ENCODE measurements at places on chromosomes 2 and 18.

DNA sequence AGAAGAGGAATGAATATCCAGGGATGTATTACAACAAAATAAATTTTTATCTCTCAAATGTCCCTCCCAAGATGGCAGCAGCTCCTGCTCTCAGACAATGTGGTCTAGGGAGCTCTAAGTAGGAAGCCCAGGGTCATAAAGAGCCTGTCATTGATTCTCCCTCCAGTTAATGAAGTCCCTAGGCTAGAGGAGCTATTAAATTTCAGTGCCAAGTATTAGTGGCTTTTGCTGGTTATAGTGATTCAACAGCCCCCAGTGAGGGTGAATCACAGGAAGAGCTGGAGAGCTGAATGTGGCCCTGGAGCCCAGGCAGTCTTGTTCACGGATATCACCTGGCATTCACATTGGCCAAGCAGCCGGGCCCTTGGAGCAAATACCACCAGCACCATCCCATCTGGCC is 109.8 kb upstream of the YPEL5 start:
- no peak for DNase-seq

DNA sequence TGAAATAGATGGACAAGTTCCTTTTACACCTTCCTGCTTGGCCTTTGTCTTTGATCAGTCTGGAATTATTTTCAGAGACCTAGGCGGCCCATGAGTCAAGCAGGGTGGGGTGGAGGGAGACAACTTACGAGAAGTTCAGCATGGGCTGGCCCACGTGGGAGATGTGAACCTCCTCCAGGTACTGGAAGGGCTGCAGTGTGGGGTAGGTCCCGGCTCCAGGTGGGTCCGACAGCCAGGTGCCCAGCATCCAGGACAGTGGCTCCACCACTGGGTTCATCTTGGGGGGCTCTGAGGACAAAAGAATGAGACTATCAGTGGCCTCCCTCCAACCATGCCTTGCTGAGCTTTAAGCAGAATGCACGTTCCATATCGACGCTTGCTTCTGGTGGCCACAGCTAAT is 30.8 kb downstream of the THAP4 start:
- DNase-seq: no peak

DNA sequence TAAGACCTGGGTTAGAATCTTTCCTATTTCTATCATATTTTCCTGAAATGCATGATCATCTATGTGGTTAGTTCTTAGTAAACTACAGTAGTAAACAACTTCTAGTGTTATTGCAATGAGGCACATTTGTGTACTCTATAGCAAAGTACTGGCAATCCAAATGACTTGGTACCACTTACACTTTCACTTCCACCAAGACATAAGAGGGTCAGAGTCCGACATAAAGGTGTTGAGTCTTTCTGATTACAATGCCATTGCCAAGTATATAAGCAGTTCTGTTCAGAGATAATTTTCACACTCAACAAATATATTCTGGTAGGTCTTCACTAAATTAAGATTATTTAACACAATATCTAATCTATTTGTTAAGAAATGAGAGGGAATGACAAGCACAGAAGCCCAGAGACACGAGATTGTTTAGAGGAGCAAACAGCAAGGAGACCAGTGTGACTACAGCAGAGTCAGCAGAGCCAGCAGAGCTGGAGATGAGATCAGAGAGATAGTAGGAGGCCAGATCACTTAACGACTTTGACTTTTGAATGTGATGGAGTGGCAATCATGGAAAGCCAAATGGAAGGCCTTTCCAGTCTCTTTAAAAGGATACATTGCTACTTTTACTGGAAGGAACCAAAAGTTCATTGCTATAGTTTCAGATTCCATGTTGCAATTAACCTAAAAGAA is 27.5 kb downstream of the SOS1 start:
- DNase-seq: no peak

DNA sequence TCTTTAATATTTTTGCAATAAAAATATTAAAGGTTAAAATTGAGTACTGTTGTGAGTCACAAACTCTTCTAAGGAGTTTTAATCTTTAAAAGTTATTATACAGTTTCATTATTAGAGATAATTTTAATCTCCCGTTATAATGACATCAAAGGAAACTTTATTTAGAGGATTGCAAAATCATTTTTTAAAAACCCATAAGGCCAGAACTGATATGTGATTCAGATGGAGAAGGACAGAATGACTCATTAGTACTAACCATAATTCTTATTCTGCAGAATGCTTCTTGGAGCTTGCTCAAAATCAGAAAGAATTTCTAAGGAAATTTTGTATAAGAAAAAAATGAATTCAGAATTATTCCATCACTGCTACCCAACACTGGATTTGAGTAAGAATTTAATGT is 12.5 kb upstream of the HNRNPLL start:
- DNase-seq: no peak

- DNase-seq: no peak
These were observed 18.6 kb downstream of the ARL4C start for GRCh38 chr2:234478121-234478858.

DNA sequence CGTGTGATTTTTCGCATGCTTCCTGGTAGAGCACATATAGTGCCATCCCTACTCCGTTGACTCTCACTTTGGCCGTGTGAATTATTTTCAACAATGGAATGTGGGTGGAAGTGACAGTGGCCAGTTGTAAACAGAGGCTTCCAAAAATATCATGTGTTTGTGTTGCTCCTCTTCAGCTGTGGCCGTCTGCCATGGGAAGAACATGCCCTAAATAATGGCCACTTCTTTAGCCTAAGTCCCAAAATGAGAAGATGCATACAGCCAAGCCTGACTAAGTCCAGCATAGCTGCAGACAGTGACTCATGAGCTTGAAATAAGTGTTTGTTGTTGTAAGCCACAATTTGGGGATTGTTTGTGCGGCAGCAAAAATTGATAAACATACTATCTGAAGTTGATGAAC is 8.9 kb upstream of the GALNT1 start:
- DNase-seq: no peak

- no peak for DNase-seq
These were observed 840.9 kb downstream of the GALR1 start for GRCh38 chr18:78090584-78090983.

DNA sequence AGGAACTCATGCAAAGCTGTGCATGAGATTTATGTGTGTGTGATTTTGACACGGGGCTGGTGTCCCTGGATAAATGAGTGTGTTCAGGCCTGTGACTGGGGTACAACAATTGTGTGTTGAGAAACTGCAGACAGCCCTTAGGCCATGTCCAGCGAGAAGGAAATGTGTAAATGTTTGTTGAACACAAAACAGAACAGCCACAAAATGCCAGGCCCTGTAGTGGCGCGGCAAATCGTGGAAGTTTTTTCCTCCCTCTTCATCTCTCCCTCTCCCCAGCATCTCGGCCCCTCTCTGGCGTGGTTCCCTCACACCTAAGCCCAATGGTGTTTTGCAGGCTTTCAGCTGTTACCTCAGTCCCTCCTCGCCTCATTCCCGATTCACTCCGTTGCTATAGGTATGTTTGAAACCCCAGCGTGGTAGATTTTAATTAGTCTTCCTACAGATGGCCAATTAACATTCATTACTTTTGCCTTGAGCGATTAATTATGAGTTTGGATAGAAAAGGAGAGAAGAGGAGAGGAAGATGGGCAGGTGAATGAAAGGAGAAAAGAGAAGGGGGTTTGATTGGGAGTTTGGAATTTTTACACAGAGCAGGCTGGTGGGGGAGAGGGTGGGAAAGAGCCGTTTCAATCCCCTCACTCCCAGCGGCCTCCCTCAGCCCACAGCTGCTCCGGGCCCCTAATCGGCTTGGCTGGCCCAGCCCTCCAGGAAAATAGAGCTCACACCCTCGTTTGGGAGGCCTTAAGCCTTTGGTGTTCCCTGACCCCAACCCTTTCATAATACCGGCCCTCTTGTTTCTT is 10.8 kb downstream of the SPR start:
- no peak for DNase-seq

DNA sequence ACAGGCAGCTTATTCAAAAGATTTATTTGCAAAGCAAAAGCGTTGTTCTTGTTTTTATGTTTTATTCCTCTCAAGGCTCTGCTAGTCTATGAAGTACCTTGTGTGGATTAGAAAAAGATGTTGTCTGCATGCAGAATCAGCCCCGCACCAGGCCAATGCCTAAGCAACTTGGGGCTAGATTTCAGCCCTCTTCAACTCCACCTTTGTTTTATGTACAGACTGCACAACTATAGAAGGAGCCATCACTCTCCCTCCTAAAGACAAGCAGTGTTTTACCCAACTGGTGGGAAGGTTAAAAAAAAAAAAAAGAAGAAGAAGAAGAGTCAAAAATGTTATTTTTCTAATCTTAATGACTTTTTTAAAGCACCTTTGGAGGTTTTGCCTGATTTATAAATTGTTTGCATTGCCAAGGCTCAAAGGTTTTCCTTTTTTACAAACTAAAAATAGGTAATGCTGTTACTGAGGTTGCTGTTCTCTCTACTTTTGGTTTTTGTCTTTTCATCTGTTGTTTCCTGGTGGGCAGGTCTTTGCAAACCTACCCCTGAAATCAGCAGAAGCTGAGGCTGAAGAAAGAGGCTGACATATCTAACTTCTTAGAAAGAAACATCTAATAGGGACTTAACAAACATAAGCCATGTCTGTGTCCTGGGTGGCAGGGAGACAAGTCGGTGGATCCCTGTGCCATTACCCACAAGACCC is 164.0 kb downstream of the SLC39A10 start:
- DNase-seq: no peak

DNA sequence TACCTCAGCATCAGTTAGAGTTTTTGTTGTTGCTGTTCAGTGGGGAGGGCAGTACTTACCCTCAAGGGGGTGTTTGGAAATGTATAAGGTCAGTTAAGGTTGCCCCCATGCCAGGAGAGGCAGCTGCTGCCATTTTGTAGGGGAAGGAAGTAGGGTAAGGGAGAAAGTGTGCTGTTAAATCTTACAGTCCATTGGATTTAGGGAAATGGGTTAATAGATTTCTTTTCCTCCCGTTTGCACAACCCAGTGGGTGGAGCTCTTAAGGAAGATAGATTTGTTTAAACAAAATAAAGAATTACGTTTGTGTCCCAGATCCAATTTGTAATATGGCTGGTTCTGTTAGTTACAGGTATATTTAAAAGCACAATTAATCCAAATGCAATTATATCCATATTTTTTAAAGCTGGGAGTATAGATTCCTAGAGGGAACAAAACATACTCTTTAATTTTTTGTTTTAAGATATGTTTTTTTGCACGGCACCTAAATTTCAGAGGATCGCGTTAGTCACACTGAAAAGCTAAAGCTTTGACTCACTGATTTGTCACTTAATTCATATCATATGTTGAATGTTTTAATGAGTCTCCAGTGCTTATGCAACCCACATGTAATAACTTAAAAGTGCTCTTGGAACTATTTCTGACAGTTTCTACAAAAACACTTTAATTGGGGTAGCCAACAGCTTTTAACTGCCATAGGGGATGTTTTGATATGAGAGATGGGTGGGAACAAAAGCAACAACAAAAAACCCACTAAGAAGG is 9.0 kb upstream of the CWC22 start:
- DNase-seq: no peak

GRCh38 chr2:111919365-111919764 is 21.0 kb downstream of the MERTK start:
- no peak for DNase-seq

DNA sequence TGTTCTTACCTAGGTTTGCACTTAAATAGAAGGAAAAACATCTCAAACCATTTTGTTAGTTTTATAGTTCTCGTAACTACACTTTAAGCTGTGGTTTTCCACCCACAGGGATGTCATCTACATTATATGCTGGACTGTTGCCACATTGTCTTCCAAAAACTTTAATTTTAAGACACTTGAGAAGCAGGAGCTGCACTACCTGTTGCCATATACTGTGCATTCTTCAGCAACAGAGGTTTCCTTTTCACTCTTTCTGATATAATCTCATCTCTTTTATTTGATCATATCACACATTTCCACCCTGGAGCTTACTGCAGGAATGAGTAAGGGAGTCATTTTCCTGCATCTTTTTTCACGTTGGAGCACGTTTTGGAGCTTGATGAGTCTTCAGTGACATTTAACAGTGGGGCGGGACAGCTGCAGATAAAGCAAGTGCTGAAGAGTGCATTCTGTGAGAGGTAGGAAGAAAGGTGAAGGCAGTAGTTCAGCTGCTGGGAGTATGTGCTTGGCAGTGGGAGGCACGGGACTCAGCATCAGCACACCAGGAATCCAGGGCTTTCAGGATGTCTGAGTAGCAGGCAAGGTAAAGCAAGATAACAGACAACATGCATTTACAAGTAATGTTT is 3.8 kb downstream of the LIMS1 start:
- no peak for DNase-seq

DNA sequence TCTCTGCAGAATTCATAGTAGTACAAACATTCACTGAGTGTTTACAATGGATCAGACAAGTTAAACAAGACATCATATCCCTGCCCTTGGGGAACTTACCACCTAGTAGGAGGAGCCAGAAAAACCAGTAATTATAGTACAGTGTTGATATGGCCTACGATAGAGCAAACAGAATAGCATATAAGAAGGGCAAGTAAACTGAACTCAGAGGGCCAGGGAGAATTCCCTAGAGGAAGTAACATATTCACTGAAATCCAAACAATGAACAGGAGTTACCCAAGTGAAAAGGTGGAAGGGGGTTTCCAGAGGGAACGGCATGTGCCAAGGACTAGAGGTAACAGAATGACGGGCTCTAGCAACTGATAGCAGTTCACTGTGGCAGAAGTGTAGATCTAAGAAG is 34.1 kb downstream of the NHEJ1 start:
- DNase-seq: no peak

- no peak for DNase-seq
These were observed 55.9 kb downstream of the RELCH start for GRCh38 chr18:62242955-62243354.

DNA sequence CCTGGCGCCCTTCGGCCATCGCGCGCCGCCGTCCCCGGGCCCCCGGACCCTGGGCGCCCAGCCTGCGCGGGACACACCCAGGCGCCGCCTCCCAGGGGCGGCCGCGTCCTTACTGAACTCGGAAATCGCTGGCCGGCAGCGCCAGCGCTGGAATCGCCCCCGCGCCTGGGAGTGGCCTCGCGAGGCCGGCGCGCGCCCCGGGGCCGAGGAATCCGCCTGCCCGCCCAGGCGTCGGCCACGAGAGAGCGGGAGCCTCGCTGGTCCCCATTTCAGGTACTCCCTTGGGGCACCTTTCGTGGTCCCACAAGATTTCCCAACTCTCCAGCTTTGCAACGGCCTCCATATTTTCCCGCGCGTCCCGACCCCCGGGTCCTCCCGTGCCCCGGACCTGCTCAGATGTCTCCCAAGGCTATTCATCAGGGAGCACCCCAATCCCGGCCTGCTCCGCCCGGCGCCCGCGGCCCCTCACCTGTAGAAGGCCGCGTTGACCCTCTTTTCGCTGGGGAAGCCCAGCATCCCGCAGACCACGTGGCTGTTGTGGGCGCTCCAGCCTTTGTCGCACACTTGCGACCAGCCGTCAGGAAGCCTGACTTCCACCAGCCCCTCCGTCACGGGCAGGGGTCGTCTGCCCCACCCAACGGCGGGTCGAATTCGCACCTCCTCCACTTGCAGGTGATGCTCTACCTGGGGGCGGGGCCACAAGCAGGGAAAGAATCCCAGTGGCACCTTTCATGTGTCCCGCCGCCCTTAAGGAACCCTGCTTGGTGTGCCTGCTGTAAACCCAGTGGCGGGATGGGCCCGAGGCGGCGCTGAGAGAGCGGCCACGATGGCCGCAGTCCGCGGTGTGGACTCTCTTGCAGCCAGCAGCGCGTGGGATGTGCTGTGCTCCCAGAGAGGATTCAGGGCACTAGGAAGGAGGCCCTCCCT is 4.6 kb downstream of the LOXL3 start:
- DNase-seq: no peak
